AG08395 (cell line): ENCODE measurements at places on chromosomes 12 and 14.
A peak's percentile ranks its signal among the peaks of the same experiment; 100 is the strongest.

DNA sequence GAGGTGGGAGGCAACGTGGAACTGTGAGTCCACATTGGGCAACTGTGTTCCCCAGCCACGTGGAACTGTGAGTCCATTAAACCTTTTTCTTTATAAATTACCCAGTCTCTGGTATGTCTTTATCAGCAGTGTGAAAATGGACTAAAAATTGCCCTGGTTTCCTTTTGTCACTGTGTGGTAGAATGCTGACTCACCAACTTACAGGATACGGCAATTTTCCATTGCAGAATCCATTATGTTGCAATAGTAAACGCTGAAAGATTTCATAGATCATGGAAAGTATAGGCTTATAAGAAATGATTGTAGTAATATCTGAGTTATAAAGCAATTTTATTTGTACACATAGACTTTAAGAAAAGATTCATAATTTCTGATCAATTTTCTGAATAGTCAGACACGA, 93.0 kb downstream of the GTF2A1 start:
- DNase-seq = no peak

GRCh38 chr12:1473418-1473817, 121.0 kb downstream of the FBXL14 start:
- no peak for DNase-seq

DNA sequence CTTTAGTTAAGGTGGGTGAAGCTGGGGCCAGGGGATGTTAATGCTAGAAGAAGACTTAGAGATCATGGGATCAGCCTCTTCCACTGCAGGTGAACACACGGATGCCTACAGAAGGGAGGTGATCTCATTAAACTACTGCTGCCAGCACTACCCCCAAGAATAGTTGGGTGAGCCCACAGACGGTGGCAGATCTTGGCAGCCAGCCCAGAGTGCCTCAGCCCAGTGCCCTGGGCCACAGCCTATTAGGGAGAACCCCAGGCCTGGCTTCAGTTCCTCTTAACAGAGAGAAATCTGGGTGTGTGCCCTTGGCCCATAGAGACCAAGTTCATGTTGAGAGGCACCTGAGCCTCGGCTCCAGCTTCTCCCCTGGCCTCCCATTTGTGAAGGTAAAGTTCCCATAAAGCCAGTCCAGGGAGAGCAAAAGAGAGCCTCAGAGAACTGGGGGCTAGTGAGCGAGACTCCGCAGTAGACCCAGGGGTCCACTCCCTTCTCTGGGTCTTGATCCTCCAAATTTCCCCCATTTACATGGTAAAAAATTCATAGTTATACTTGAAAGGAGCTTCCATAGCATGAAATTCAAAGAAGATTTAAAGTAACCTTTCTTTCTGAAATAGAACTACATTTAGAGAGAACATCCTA, 125.0 kb upstream of the CCND2 start:
- DNase-seq = no peak

DNA sequence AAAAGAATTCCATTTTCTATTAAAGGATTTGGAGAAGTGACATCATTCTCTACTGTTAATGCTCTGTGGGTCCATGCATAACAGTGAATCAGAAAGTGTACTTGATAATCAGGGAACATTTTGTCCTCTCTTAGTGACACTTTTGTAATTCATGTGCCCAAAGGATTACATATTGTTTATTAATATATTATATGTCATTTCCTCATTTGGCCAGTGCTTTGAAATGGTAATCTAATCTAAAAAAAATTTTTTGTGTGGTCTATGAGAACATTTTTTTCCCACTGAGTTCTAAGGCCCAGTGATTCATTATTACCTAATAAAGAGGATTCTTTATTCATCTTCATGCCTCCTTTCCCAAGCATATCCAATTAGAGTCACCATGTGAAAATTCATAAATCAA, 79.7 kb upstream of the MYF6 start:
- peak; percentile 49 for DNase-seq

GRCh38 chr12:112870267-112870980, 36.3 kb upstream of the OAS1 start:
- no peak for DNase-seq

DNA sequence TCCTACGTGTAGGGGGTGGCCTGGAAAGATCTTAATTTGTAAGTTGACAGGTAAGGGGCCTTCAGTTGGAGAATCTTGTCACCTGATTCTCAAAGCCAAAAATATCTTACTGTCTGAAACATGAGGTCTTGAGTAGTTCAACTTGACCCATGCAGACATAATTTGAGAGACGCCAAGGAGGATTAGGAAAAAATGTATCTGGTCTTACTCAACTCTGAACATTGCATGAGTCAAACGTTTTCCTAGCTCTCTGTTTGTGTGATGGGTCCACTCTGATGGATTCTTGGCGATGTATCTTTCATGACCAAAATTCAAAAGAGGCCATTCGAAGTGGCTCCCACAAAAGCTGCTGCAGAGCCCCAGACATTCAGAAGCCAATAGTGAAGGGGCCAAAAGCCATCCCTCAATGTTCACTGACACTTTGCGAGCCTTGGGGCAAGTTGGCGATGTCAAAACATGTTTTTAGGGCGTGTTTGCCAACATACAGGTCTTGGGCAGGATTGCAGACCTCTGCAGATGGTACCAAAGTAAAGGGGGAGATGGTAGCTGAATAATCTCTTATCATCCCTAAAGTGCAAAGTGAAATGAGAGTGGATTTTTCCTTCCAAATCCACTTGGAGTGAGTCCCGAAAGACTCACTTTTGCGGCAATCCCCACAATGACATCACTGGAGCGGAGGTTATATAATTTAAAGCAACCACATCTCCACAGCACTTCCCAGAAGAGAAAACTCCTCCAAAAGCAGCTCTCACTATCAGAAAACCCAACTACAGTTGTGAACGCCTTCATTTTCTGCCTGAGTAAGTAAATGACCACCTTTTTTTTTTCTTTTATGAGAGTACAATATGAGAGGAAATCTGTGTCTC, at the start of gene BDKRB1:
Gene BDKRB1, plus strand, starts transcription at position 710 of the 866 bp plus-strand sequence. CDS start 7,473 bp downstream, outside the sequence.
- DNase-seq = peak; percentile 86

- no peak for DNase-seq
These were observed 1.7 kb downstream of the LARP4 start for GRCh38 chr12:50402264-50403000.

DNA sequence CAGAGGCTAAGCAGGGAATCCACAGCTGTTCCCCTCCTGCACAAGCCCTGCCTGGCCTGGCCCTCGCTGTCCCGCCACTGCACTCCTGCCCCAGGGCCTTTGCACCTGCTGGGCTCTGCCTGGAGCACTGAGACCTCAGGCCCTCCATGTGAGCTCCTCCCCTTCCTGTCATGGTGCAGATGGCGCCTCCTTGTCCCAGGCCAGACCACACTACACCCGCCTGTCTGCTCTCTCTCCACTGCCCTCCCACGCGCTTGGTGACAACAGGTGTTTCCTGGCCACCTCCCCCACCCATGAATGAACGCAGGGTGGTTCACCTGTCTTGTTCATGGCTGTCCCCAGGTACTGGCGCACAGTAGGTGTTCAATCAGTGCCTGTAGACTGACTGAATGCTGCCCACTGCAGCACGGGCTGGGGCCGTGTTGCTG, 82.9 kb downstream of the NCOR2 start:
- no peak for DNase-seq

GRCh38 chr14:83548061-83548839, 1981.7 kb upstream of the FLRT2 start:
- no peak for DNase-seq

GRCh38 chr12:6824085-6824775, 2.6 kb downstream of the GPR162 start:
- no peak for DNase-seq

DNA sequence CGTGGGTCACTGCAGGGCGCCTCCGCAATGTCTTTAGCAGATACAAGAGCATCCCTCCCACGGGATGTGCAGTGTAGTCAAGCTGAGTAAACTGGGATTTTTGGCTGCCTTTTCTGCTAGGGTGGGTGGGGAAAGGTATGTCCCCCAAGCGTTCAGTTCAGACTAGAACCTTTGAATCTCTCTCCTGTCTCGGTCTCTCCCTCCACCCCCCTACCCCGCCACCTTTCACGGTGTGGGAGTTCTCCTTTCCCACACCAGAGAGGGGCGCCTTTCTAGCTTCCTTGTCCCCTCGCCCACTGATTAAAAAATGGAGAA, 525 bp upstream of the FAR2 start:
- DNase-seq = peak; percentile 18

DNA sequence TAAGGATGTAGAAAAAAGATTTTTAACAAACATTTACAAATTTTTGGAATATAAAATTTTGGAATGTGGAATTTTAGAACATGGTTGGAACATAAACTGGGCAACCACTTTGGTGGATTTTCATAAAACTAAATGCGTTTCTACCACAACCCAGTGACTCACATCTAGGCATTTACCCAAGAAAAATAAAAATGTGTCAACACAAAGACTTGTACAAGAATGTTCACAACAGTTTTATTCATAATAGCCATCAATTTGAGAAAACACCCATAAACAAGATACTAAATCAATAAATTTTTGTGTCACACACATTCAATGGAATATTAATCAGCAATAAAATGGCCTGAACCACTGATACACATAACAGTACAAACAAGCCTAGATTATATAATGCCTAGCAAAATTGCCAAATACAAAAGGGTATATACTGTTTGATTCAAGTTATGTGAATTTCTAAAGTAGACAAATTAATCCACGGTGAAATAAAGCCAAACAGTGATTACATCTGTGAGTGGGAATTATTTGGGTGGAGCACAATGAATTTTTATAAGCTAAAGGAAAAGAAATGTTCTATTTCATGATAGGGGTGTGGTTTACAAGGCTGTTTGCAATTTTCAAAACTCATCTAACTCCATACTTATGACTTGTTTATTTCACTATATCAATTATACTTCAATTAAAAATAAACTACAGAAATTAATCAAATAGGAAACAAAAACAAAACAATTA, 415.2 kb upstream of the OR4E1 start:
- DNase-seq = no peak

DNA sequence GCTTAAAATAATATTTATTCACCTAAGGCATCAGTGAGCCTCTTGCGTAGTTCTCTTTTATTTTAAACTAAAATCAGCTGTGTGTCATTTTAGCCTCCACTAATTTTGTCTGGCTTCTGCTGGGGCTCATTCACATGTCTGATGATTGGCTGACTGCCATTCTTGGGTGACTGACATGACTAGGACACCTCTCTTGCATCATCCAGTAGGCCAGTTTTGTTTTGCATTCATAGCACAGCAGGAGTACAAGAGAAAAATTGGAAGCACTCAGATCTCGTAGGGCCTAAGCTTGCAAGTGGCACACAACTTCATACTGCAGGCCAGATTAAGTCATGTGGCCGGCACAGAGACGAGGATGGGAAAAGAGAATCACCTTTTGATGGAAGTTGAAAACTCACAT, 1226.5 kb downstream of the GALC start:
- no peak for DNase-seq

GRCh38 chr14:24392325-24393091, 6.3 kb upstream of the NYNRIN start:
- DNase-seq = peak; percentile 45

DNA sequence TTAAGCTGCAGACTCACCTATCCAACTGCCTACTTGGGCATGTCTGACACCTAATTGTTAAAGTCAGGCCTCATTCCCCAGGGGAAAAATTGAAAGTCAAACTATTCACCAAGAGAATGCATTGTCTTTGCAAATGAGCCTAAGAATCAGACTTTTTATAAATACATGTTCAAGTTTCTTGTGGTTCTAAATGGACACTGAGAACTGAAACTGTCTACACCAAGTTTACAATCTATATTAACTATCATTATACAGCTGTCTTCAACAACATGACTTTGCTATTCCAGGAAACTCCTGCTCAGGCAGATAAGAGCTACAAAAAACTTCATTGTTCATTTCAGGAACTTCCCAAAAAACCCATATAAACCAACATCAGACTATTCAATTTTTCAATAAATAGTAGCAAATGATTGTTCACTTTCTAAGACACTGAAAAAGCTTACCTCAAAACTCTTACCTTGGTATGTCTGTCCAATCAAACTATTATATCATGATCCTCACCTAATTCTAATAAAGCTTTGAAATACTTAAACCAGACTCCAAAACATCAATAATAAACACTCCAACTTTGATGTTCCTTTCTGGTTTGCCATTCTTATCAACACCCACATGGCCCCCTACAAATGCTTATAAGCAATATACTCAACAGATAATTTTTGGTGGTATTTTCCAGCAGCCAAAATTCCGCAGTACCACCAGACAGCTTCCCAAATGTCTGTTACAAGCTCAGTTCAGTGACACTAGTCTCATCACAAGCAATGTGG, 24.2 kb downstream of the CDK17 start:
- DNase-seq = no peak

GRCh38 chr12:88944397-88944796, 364.1 kb upstream of the KITLG start:
- no peak for DNase-seq

DNA sequence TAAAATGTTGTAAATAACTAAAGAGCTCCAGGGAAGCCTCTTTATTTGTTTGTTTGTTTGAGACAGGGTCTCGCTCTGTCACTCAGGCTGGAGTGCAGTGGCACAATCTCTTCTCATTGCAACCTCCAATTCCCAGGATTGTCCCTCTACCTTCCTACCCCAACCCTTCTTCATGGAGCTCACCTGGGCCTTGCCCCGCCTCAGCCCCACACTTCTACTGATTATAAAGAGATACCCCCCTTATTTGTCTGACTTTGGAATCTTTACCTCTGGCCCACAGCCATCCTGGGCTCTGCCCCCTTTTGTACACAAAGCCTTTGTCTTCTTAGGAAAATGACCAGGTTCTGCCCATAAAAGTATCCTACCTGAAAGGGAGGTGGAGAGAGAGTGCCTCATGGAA, 9.1 kb upstream of the BLTP3B start:
- no peak for DNase-seq

- DNase-seq = no peak
These were observed 83.0 kb upstream of the FZD10 start for GRCh38 chr12:130079279-130079678.

GRCh38 chr14:84670796-84671195, 859.1 kb upstream of the FLRT2 start:
- DNase-seq = no peak

- DNase-seq = peak; percentile 48
These were observed 239.7 kb downstream of the SLC41A2 start for GRCh38 chr12:104718304-104718929.

GRCh38 chr12:126944684-126945083, 1322.3 kb upstream of the TMEM132C start:
- DNase-seq = no peak

DNA sequence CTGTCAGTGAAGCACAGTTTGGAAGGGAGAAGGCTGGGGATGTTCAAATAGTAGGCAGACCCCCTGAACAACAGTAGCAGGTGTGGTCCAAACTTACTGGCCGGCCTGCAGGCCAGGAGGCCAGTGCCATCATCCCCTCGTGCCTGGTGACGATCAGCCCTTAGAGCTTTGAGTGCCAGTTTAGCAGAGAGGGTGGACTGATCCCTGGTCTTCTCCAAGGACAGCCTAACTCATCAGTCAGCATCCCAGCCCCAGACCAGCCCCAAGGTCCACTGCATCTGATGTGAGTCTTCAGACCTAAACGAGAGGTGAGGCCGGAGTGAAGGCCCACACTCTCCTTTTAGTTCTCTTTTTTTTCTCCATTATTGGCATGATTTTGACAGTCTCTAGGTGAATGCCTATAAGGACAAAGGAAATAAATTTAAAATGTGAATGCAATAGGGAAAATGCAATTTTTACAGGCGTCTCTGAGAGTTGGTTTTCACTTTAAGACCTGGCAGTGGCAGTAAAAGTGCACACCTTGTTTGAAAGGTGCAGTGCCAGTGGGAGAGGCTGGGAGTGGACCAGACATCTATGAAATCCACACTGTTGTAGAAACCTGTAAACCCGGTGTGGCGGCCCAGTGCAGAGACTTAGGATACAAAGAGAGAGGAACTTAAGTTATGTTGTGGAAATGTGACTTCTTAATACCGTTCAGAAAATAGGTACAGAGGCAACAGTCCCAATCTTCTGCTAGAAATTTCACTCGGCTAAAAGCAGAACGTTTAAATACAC, 311.2 kb downstream of the CACNA1C start:
- no peak for DNase-seq
